ENCODE measurements at places on chromosomes 5 and 9.

DNA sequence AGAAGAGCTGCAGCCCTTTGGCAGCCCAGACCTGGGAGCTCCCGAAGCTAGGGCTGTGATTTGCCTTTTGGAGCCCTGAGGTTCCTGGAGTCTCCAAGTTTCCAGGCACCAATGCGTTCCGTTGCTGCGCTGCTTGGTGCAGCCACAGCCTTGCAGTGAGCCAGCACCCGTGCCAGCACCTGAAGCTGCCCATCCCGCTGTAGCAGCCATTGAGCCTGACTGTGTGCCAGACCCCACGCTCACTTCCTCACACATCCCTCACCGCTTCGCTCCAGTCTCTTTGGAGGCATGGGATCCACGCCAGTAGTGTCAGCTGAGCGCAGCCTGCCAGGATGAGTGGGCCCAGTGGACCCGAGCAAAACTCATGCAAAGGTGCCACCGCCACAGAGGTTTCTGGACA lies 22.5 kb upstream of the C9orf72 start:
- DNase-seq: no peak

GRCh38 chr5:112594095-112594850 lies 143.4 kb upstream of the APC start:
- DNase-seq: no peak

- DNase-seq: no peak
Measured at GRCh38 chr9:115976781-115977180, 176.8 kb upstream of the PAPPA start.

GRCh38 chr9:77882294-77882693 lies 149.3 kb downstream of the GNAQ start:
- DNase-seq: no peak

- DNase-seq: no peak
Measured at GRCh38 chr5:4882186-4882585, 257.9 kb upstream of the ADAMTS16 start.

DNA sequence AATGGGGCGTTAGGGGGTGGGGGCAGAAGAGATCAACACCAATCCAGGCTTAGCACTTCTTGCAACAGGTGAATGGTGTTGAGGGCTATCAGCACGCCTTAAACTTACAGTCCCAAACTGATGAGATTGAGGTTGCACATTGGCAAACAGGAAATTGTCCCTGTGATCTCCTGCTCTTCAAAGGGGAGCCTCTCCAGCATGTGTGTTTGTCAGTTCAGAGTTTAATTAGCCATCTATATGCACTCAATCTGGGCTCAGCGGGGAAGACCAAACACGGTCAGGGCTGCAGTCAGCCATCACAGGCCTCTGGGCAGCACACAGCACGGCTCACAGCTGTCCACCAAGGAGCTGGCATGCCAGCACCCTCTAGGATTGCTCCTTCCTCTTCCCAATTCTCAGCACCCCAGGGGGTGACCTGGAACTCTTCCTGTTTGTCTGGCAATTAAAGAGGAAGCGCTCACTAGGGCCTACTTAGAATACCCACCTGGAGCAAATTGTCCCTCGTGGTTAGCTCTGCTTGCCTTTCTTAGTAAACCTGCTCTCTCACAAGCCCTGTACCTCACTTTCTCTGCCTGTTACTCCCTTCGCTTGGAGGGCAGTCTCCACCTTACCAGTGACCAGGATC lies 217.4 kb downstream of the SLIT3 start:
- DNase-seq: no peak

DNA sequence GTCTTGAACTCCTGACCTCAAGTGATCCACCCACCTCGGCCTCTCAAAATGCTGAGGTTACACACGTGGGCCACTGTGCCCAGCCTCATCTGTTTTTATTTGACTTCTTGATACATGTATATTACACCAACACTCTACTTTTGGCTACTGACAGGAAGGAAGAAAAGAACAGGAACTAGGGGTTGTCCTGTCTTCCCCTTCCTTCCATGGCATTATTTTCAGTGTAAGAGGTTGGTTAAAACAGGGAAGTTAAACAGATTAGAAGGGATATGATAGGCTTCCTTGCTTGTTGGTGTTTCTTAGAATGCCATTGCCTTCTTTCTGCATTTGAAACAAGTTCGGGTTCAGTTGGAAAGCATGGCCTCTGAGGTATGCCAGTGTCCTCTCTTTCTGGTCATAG lies 312.8 kb downstream of the NDUFS4 start:
- DNase-seq: no peak

GRCh38 chr5:137891849-137892248 lies 2.6 kb downstream of the PKD2L2 start:
- no peak for DNase-seq

- no peak for DNase-seq
Measured at GRCh38 chr9:124303762-124304161, 46.0 kb downstream of the NEK6 start.

GRCh38 chr9:114953959-114954358 lies 23.6 kb upstream of the TNFSF8 start:
- peak; percentile 18 for DNase-seq

DNA sequence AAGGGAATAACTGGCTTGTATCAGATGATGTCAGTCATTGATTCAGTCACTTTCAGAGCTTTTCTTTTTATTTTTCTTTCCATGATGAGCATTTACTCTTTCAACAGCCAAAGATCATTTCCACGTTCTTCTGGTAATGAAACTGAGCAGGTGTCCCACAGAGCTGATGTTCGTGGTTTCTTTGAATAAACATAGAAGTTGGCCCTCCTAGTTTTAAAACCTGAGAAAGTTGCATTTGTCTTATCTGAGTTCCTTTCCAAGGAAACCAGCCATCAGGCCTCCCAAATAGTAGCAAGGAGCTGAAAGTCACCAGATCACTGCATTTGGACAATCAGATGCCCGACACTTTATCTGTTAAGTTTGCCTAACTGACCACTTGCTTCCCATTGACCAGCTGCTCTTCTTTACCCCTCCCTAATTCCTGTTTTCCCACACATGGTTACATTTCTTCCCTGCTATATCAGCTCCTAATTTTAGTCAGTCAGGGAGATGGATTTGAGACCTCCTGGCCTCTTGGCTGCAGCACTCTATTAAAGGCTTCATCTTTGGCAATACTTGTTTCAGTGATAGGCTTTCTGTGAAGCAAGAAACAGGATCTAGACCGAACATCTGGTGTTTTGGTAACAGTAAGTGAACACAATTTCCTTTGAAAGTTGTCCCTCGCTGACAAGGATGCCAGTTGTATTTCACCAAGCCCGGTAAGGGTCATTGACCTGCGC lies 420.8 kb downstream of the CHSY3 start:
- no peak for DNase-seq

GRCh38 chr5:39465843-39466242 lies 41.1 kb upstream of the DAB2 start:
- DNase-seq: no peak

All from stimulated activated CD4-positive, alpha-beta T cell treated with anti-CD3 and anti-CD28 coated beads, Interleukin-15, amount 100 ng/mL, for 48 hours (primary cell).